Lung microvascular endothelial cell (primary cell): ENCODE measurements at places on chromosomes 3 and 15.
A peak's percentile ranks its signal among the peaks of the same experiment; 100 is the strongest.

DNA sequence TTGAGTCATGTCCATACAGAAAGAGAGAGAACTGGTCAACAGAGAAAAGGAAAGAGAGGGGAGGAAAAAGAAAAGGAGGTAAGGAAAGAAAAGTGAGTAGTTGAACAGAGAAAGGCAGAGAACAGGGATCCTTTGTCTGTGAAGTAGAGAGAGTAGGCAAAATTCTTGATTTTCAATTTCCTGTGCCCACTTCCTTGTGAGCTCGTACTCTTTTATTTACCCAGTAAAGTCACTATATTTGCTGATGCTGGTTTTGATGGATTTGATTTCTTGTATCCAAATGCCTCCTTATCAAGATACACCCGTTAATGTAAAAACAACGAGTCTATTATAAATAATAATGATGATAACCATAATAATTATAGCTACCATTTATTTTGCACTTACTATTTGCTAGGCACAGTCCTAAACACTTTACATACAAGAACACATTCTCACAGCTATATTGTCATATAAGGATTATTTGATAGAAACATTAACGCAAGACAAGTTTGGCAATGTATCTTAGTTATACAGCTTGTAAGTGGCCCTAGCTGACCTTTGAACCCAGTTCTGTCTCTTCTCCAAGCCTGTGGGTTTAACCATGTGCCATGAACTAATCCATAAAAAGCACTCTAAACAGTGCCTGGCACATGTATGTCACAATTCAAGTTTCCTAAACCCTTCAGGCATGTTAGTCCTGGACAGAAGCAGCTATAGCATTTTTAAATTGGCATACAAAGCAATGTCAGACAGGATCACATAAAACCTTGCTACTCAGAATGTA lies 6.7 kb upstream of the P2RY1 start:
- no peak for DNase-seq

DNA sequence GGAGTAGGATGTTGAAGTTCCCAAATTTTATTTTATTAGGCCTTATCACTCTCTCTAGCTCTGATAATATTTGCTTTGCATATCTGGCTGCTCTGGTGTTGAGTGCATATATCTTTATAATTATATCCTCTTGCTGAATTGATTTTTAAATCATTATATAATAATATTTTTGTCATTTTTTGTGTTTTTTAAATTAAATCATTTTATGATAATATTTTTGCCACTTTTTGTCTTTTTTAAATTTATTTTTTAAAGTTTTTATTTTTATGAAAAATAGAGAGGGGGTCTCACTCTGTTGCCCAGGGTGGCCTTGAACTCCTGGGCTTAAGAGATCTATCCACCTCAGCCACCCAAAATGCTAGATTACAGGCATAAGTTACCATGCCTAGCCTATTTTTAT lies 34.5 kb upstream of the OTOL1 start:
- DNase-seq: no peak

DNA sequence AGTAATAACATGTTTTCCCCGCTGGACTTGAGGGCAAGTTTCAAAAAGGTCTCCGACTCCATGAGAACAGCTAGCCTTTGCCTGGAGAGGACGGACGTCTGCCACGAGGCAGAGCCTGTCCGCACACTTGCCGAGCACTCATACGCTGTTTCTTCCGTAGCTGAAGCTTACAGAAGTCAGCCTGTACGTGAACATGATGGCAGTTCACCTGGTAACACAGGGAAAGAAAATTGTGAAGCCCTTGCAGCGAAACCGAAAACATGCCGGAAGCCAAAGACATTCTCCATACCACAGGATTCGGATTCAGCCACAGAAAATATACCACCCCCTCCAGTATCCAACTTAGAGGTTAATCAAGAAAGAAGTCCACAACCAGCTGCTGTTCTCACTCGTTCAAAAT lies 43.9 kb upstream of the RASA2 start:
- DNase-seq: no peak

DNA sequence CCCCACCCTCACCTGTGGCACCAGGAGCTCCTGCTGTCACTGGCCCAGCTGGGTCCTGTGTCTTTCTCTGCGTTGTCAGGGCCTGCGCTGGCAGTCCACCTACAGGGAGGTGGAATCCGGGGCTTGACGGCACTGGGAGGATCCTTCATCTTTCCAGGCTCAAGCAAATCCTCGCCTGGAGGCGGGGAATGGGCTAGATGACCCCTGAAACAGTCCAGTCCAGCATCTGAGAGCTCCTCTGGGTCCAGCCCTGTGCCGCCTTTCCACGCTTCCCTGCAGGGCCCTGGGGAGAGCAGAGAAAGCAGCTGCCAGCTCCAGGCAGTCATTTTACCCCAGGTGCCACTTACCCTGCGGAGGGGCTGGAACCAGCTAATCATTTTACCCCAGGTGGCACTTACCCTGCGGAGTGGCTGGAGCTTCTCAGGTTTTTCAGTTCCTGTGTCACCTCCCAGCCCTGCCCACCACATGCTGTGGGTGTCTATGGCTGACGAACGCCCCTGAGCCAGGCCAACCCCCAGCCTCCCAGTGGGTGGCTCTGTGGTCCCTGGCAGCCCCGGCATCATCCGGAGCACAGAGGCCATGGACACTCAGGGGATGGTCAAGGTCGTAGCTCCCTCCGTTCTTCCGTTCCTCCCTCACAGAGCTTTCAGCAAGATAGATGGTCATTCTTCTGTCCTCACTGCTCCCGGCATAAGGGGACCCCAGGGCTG lies 17.9 kb upstream of the ADIPOQ start:
- no peak for DNase-seq

- DNase-seq: no peak
Observed at GRCh38 chr3:100297784-100298183, 36.8 kb upstream of the NIT2 start.

- no peak for DNase-seq
Observed at GRCh38 chr3:14685179-14685578, 10.2 kb downstream of the C3orf20 start.

- no peak for DNase-seq
Observed at GRCh38 chr15:38294126-38294525, 41.5 kb downstream of the SPRED1 start.

DNA sequence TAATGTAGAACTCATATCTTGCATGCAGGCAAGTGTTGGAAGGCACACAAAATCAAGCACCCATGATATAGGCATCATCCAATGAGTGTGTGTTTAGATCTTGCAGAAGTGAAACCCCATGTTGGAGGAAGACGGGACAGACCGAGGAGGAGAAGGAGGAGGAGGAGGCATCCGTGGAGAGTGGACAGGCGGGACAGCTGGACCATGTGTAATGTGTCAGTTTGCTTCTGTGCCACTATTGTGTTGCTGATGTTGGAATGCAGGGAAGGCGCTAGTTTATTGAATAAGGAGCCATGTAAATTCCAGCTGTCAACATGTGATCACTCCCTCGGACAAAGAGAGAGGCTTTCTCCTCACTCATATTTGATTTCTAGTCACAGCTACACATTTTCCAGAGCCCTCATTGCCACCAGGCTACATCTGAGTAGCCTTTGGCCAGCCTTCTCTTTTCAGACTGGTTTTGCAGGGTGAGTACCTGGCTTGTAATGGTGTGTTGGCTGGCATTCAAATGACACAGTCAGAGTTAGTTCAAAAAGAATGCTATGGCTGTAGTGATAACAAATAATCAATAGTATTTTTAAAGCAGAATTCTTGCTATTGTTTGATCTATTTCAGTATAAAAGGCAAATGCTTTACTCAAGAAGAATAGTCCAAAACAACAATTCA lies 1037.6 kb upstream of the NR2F2 start:
- DNase-seq: no peak

DNA sequence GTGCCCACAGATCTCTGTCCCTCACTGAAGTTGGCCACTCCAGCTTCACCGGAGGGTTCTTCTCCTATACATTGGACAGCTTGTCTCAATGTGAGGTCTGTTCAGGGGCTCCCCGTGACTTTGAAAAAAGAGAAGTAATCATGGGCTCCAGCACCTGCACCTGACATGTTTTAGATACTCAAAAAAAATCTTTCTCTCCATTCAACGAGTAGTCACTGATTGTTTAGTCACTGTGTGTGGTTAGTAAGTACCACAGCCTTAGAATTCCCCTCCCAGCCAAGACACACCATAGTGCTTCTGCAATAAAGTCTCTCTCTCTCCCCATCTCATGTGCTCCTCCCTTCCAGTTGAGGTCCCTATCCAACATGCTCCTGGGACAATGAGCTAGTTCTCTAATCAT lies 18.6 kb downstream of the CCR9 start:
- no peak for DNase-seq

- peak; percentile 71 for DNase-seq
Observed at GRCh38 chr3:136819392-136819730, 435 bp downstream of the SLC35G2 start.
